ENCODE measurements at places on chromosomes 5 and 9. TPM values are rescaled to one million over a fixed set of nuclear protein-coding genes. Genes with fewer than 3 reads are reported as not detected.

Gene OBP2B
- total RNA-seq = not detected

Gene ANKRD33B
- 6.1 TPM for total RNA-seq

Gene SLC1A3
- total RNA-seq = not detected

Gene SLCO6A1
- total RNA-seq = not detected

Gene CATSPER3
- not detected for total RNA-seq

Gene ZNF366
- total RNA-seq = 33.7 TPM

Gene ALDH1A1
- 10.5 TPM for total RNA-seq

Gene GBA2
- 43.3 TPM for total RNA-seq

Gene BHMT
- not detected for total RNA-seq

Gene C8G
- total RNA-seq = not detected

Gene PTPRD
- total RNA-seq = 1.3 TPM

Gene PCDHGA11
- 17.5 TPM for total RNA-seq

Gene SPOCK1
- 24.4 TPM for total RNA-seq

Gene PRR7
- total RNA-seq = 20.0 TPM

Gene LCNL1
- not detected for total RNA-seq

Gene SLCO4C1
- total RNA-seq = 0.29 TPM

Gene LRRTM2
- total RNA-seq = not detected

Gene MYORG
- total RNA-seq = 14.2 TPM
